ENCODE measurements at places on chromosomes 7 and 10.

GRCh38 chr10:122098924-122099323 is 110.0 kb downstream of the TACC2 start:
- no peak for DNase-seq

- DNase-seq = no peak
Measured at GRCh38 chr7:1758028-1758858, 88.2 kb downstream of the ELFN1 start.

DNA sequence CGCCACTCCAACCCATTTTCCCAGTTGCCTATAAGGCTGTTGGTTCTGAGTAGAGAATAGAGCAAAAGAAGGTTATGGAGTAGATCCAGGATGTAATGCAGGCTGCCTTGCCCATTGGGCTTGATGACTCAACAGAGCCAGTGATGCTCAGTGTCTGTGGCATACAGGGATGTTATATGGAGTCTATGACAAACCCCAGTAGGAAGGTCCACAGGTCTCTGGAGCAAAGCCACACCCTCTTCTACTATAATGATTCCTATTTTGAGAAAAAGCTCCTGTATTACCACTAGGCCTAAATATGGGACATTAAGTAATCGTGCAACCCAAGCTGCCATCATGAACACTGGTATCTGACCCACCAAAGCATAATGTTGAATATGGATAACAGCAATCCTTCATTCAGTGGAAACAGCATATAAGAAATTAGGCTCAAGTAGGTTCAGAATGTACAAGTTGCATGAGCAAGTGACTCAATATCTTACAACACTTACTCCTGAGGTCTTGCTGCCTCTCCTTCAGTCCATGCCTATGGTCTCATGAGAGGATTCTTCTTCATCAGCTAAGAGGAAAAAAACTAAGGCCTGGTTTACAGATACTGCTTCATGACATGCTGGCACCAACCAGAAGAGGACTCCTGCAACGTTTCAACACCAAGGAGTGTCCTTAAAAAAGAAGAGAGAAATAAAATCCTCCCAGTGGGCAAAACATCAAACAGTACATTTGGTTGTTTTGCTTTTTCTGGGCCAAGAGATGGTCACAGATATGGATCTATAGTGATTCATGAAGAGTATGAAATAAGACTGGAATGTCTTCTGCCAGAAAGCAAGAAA is 14.8 kb upstream of the FHIP2A start:
- no peak for DNase-seq

- no peak for DNase-seq
Measured at GRCh38 chr10:131689486-131689885, 211.3 kb upstream of the PPP2R2D start.

All from hematopoietic multipotent progenitor cell treated with erythropoietin and hydrocortisone succinate and interleukin-3 and kit ligand, for 15 days (in vitro differentiated cells).